Activated CD8-positive, alpha-beta memory T cell treated with anti-CD3 and anti-CD28 coated beads for 4 hours (primary cell): ENCODE measurements at places on chromosomes 7 and 10.

- DNase-seq: no peak
These were observed 11.5 kb upstream of the CC2D2B start for GRCh38 chr10:95896071-95896850.

DNA sequence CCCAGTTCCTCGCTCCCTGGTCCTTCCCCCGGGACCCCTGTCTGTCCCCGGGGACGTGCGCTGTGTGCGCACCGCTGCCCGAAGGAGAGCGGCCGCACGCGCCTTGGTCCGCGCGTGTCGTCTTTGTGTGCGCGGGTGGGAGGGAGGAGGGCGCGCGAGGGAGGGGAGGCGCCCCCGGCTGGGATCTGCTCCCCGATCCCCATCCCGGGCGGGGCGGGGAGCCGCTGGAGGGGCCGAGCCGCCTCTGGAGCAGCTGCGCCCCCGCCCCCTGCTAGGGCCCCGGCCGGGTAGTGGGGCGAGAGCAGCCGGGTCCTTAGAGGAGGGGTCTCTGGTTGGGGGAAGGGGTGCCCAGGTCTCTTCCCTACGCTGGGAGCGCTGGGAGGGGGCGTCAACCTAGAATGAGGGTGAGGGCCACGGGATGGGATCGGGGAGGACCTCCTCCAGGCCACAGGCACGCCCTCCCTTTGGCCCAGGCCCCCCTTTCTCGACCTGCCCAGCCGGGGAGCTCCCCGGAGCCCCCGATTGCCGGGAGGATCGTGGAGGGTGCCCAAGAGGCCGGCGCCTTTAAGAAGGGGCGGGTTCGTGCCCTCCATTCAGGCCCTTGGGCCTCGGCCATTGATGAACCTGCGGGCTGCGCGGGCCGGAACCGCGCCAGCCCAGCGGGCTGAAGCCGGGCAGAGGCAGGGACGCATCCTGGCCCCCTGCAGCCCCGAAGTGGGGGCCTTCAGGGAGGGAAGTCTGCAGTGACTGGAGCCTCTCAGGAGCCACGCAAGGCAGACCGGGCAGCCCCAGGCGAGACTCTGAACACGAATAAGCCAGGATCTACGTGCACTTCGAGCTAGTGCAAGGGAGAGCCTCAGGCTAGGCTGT lies 678 bp downstream of the SH2B2 start:
- DNase-seq: no peak

DNA sequence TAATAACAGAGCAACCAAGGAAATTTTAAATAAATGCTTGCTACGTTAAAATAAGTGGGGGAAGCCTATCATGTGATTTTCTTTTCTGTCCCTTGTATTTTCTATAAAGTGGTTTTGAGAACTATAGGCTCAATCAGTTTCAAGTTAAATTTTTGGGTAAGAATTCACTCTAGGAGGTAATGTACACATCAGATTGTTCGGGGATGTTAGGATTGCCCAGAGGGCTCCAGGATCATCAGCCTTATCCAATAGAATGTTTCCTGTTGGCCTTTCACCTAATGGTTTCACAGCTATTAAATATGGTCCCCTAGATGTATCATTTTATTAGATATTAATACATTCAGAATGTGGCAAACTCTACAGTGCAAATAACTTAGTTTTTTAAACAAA lies 438.4 kb upstream of the NPVF start:
- DNase-seq: no peak

DNA sequence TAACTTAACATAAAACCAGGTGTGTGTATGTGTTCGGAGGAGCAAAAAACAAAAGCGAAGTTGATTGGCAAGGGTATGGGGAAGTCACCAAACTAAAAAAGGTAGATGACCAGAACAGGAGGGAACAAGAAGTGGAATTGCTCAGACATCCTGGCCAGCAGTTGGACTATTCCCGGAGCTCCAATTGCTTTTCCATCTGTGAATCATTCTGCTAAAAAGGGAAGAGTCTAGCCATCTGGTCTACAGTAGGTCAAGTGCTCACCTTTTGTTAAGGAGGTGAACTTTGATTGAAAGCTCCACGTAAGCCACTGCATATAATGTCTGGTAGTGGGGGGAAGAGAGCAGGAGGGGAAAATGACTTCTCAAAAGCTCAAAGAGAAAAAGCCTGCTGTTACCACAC lies 50.0 kb upstream of the BET1 start:
- DNase-seq: no peak

- DNase-seq: no peak
These were observed 1356.8 kb downstream of the XPNPEP1 start for GRCh38 chr10:108566316-108567107.

- DNase-seq: no peak
These were observed 143.0 kb downstream of the NEURL1 start for GRCh38 chr10:103636492-103636891.

DNA sequence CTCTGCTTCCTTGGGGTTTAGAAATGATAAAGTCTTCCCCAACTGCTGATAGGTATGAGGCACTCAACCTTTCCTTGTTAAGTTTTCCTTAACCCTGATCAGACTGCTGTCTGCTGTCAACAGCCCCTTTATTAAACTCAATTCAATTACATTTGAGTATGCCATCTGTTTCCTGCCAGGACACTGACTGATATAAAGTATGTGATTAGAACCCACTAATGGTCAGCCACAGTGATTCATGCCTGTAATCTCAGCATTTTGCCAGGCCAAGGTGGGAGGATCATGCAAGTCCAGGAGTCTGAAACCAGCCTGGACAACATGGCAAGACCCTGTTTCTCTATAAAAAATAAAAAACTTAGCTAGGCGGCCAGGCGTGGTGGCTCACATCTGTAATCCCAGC lies 18.1 kb downstream of the BAZ1B start:
- no peak for DNase-seq

DNA sequence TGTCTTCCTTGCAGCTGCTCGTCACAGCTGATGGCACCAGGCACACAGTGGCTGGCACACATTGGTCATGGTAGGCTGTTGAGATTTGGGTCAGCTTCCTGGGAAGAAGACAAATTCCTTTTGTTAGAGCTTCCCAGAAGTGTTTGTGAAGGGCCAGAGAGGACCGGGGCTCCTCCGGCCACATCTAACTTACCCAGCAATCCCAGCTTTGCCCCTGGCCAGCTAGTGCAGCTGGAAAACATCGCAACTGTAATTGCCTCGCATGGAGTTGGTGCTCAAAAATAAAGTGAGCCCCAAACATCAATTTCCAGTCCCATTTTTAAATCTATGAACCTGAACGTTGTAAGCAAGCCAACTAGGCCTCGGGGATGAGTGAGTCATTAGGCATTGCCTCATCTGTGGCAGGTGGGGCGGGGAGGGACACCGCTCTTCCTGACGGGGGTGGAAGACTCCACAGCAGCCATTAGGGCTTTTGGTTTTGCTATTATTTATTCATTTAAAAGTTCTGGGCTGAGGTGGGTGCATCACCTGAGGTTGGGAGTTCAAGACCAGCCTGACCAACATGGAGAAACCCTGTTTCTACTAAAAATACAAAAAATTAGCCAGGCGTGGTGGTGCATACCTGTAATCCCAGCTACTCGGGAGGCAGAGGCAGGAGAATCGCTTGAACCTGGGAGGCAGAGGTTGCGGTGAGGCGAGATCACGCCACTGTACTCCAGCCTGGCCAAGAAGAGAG lies 12.4 kb downstream of the CPA5 start:
- DNase-seq: no peak

DNA sequence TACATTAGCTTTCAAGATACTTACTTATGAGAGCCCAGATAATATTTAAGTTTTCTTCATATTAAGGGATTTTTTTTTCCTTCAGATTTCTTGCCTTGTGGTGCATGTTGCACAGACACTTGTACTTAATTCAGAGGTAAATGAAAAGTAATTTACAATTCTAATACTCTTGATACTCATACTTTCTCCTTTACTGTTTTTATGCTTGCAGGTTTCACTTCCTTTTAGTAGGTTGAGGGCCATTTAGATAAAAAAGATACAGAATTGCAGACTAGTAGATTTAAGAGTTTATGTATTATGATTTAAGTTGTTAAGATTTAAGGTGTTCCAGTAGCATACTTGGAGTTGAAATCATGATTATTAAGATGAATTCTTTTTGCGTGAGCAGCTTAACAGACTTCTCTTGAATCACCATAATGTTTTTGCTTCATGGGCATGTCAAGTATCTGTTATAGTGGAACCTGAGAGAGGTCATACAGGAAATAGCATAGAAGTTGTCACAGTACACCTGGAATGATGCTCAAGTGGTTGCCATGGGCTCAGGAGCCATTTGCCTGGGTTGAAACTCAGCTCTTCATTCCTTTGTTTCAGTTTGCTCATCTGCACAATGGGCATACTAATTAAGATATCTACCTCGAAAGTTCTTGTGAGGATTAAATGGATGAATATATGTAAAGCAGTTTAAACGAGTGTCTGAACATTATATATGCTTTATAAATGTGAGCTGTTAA lies 174.8 kb upstream of the PRPS1L1 start:
- no peak for DNase-seq

DNA sequence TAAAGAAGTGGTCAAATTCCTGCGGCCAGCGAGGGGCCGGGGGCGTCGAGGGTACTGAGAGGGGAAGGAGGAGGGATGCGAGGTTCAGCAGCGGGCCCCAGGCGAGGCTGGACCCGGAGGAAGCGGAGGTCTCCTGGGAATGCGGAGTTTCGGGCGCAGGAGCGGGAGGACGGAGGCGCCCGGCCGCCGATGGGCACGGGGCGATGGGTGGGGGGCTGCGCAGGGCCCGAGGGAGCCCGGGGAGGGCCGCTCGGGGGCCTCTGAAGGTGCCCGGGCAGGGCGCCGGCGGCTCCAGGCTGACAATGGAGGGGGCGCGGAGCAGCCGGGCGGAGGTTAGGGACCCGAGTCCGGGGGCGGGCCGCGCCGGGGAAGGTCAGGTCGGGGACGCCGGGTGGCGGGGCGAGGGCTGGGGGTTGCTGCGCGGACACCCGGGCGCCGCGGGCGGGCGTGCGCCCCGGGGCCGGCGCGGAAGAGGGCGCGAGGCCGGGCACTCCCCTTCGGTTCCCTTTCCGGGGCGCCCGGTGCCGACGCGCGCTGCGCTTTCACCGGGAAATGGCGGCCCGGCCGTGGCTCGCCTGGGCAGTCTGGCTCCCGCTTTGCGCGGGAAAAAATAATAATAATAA lies 683 bp downstream of the MACROH2A2 start:
- DNase-seq: no peak
